ENCODE measurements at places on chromosomes 16 and 17.

- DNase-seq: no peak
Measured at GRCh38 chr17:59292174-59292523, 39.3 kb upstream of the YPEL2 start.

DNA sequence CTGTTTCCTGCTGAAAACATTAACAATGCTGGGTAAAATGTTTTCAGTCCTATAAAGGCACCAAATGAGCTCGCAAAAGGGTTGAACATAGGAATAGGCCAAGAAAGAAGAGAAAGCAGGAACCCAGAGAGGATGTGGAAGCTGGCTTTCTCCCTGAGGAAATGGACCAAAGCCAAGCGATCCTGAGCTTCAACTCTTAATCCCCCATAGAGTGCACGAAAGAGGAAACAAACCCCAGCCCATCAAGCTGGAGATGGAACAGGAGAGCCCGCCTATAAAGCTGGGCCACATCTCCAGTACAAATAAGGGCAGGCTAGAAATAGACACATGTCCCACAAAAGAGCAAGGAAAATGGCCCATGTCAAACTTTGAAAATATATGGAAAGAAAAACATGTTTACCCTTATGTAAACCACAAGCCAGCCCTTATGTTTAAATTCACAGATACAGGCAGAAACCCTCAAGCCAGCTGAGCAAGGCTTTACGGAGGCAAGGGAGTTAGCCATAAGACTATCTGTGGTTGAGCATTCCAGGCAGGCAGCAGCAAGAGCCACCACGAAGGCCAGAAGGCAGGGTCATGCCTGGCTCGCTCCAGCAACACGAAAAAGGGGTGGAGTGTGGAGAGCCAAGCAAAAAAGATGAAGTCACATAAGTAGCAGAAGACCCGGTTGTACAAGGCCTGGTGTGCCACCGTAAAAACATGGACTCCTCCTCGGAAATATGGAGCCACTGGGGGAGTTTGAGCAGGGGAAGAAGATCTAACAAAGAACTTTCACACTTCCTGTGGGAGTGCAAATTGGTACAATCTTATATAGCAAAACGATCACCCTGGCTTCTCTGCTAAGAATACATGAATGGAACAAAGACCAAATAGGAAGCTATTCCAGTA, 27.8 kb downstream of the COPRS start:
- no peak for DNase-seq

- no peak for DNase-seq
Measured at GRCh38 chr16:14284371-14284770, 213.3 kb downstream of the MRTFB start.

DNA sequence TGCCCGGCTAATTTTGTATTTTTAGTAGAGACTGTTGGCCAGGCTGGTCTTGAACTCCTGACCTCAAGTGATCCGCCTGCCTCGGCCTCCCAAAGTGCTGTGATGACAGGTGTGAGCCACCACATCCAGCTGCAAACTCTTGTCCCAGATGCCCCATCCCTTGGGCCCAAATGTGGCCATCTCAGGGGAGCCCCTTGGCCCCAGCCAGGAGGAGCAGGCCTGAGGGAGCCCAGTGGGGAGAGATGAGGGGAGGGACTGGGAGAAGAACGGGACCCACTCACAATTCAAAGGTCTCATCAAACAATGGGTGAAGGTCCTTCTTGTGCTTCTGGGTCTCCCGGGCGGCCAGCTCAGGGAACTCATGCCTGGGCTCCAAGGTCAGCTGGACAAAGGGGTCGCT, 14.5 kb downstream of the UNC13D start:
- DNase-seq: no peak

DNA sequence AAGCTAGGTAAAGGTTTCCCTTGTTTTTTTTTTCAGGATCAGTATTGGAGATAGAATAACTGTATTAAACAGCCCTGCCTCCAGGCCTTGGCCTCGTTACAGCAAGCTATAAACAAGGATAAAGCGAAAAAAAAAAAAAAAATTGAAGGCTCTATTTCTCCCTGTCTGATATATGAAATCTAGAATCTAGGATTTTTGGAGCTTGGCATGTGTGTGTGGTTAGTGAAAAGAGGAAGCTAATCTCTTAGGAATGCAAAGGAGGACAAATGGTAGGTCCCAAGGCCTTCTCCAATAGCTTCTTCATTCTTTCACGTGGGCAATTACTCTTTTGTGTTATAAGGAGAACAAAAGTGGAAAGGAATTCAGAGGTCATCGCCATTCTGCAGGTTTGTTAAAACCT, 470.3 kb downstream of the TMEM114 start:
- DNase-seq: no peak

DNA sequence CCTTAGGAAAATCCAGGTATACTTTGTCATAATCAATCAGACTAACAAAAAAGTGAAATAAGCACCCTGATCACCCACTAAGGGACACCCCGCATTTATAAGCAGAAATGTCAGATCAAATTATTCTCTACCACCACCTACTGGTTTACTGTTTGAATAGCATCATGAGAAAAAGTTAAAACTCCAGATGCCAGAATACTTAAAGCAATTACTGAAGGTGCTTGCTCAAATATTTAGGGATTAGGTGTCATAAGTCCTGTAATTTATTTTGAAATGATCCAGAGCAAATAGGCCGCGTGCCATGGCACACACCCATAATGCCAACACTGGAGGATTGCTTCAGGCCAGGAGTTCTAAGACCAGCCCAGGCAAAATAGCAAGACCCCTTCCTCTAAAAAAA, 2.3 kb downstream of the TOP2A start:
- no peak for DNase-seq

GRCh38 chr17:79296243-79296642, 221.6 kb downstream of the ENGASE start:
- DNase-seq: no peak

Measured in fibroblast of skin of left quadriceps (primary cell).